ENCODE measurements at places on chromosomes 4 and X.

GRCh38 chrX:148185631-148186030 lies 204.5 kb downstream of the FMR1NB start:
- DNase-seq = no peak

- DNase-seq = no peak
Observed at GRCh38 chr4:21512353-21512752, 436.2 kb downstream of the KCNIP4 start.

DNA sequence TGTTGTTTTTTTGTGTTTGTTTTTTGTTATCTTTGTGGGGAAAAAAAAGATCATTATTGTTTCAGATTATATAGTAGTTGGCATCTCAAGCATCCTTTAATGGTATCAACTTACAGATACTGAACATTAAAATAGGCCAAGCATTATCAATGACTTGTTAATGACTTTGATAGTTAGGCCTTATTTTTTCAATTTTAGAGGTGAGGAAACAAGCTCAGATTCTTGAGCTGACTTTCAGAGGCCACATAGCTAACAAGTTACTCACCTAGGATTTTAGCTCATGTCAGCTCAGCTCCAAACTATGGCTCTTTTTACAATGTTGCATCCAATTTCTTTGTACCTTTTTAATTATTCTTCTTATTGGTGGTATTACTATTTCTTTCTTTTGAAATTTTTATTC lies 471 bp upstream of the PLAC8 start:
- DNase-seq = no peak

DNA sequence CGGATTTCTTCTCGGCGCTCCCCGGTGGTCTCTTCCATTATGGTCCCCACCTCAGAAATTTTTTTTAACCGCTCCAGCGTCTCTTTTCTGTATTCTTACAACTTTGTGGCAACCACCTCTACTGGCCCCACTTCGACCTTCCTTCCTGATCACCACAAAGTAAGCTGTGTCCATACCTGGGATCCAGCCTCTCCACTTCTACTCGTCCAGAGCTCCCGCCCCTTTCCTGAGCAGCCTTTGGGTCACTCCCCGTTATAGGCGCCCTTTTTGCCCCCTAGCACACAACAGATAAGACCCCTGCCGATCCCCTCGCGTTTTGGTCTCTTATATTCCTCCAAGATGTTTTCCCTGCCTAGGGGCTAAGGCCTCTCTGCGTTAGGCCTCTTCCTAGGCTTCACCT lies 557 bp downstream of the PIGG start:
- no peak for DNase-seq

GRCh38 chr4:153413842-153414241 lies 52.3 kb upstream of the TMEM131L start:
- DNase-seq = no peak

- DNase-seq = no peak
Observed at GRCh38 chr4:15648600-15648999, 6.6 kb downstream of the FBXL5 start.

DNA sequence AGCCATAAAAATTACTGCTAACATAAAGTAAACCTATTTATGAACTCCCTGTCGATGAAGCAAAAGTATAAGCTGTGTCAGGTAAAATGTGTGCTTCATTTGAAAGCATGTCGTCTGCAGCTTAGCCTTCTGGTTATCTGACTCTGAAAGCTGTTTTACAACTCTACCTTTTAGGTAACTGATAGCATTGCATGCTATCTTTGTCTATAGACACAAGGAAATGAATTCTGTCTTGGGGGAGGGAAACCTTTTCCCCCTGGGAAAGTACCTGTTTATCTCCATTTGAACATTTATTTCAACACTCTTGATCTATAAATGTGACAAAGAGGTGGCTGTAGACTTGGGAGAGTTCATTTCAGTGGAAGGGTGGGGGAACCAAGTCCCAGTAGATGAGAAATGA lies 51.4 kb downstream of the RAB40A start:
- DNase-seq = no peak

DNA sequence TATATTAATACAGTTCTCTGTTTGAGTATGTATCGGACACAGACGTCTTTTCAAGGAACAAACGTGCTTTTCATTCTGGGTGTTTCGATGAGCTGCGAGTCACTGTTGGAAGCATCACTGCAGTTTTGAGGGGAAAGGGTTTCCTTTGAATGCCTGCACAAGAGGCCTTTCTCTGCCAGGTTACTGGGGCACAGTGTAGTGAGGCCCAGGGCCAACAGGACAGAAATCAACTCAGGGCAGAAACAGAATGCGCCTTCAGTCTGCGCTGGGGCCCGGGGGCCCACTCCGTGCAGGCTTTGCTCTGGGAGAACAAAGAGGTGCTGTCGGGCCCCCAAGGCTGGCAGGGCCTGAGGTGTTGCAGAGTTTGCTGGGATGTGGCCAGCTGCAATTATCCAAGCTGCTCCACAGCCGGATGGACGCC lies 2.3 kb upstream of the PPP2R3B start:
- DNase-seq = no peak

DNA sequence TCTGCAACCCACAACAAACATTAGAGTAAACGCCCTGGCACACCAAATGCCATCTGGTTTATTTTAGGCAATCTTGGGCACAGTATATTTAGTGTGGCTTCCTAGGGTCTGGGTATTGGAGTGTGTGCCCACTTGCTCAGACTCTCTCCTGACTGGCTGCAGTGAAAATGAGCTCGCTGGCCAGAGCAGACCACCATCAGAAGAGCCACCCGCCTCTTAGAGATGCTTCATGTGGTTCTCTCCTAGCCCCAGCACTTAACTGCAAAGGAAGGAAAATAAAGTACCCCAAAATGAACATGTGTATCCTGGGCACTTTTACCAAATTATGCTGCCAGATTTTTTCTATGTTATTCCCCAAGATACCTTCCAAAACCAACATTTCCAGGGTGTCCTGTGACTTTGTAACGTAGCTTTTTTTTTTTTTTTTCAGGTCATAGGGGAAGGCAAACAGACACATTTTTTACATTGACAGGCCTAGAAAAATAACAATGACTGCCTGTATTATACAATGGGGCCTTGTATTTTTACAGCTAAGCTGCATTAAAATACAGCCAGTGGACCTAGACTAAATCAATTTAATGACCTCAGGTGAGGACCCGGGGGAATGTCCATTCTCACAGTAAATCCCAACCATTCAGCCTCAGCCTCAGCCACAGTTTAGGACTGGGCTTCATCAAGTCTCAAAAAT lies 193.7 kb downstream of the RASL11B start:
- DNase-seq = no peak

- no peak for DNase-seq
Observed at GRCh38 chr4:3091464-3091863, 17.0 kb downstream of the HTT start.

- DNase-seq = no peak
Observed at GRCh38 chr4:101259876-101260275, 87.5 kb downstream of the PPP3CA start.

- no peak for DNase-seq
Observed at GRCh38 chrX:39017716-39018115, 216.5 kb downstream of the MID1IP1 start.

- DNase-seq = no peak
Observed at GRCh38 chr4:141311246-141312204, 90.8 kb downstream of the ZNF330 start.

GRCh38 chr4:183632689-183633088 lies 26.3 kb downstream of the RWDD4 start:
- no peak for DNase-seq

DNA sequence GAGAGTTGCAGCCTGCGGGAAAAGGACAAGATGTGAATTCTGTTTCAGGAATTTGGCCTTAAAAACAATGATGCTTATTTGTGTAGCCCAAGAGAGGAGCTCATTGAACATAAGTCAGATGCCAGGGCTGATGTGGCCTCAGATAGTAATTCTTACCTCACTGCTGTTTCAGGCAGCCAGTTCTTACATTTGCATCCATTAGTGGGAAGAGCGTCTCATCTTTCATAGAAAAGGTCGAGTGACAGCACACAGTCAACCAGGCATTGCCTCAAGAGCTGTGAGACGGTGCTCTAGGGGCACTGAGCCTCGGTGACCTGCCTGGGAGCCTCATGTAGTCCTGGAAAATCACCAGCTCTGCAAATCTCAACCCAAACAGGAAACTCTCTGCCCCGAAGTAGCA lies 174.9 kb upstream of the FRG1 start:
- no peak for DNase-seq

DNA sequence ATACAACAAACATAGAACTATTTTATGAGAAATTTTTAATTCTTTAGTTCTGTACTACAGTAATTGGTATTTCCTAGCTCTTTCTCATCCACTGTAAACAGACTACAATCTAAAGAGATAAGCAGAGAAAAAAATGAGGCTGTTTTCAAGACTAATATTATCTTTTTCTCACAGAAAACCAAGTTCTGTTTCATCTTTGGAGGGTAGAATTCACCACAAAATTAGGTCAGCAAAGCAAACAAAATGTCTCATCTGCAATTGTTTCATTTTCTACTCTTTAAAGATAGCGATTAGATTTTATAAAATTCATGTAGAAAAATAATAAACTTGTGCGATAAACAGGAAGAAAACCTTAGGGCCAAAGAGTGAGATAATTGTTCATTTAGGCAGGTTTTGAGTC lies 10.8 kb downstream of the APOO start:
- DNase-seq = no peak

DNA sequence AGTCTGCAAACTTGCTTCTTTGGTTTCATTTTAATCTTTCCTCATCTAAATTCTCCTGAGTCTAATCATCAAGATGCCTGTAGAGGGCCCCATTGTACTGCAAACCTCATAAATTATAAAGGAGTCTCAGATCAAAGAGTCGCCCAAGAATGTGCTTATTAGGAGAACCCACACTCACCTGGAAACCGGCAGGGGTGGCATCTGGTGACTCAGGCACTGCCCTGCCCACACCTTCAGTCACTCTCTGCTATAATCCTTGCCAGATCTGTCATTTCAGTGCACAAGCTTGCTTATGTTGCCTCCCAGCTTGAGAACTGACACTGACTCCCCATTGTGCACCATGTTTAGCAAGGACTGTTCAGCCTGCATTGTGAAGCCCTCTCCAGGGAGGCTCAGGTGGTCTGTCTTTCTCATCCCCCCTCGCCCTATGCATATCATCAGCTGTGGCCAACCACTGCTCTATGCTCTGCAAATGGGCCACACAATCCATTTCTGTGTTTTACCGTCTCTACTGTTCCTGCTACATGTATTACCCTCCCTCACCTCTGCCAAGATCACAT lies 12.4 kb downstream of the EPGN start:
- no peak for DNase-seq

DNA sequence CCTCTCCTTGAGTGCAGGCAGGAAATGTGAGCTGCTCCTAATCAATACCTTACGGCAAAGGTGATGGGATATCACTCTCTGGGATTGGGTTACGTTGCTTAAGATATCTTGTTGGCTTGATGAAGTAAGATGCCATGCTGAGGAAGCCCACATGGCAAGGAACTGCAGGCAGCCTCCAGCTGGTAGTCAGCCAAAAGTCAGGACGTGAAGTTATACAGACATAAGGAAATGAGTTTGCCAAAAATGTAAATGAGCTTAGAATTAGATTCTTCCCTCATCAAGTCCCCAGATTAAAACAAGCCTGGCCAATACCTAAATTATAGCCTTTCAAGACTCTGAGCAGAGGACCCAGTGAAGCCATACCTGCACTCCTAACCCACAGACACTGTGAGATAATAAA lies 155.0 kb downstream of the QDPR start:
- no peak for DNase-seq

DNA sequence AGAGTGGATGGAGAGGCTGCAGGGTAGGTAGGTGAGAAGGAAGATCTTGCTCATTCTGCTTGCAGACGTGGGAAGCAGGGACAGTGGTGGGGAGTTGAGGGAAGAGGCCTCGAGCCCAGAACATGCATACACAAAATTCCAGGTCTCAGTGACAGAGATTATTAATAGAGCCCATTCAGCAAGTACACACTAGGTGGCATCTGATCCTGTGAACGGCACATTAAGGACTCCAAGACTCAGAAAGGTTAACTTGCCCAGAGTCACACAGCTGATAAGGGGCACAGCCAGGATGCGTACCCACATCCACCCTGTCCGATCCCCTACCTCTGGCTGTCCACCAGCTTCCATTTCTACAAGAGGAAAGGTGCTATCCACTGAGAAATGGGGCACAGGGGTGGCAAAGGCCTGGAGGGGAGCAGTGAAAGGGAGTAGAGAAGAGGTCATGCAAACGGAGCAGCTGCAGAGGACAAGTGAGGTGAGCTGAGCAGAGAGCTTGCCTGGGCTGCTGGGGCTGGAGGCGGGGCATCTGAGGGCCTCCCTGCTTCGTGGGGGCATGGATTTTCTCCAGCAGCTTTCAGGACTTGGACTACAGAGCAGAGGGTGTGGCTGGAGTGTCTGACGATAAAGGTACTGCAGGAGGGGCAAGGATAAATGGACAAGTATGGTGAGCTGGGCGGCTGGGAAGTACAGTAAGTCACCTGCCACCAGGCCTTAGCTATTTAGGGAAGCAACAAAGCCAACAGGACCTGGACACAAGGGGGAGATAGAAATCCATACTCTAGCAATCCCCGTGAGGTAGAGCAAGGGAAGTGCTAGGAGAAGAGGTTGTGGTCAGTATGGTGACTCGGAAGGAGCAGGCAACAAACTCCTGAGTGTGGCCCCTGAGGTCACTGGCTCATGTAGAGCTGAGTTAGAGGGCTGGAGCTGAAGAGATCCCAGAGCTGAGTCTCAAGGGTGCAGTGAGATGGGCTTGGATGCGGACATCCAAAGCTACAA lies 11.2 kb downstream of the IDS start:
- no peak for DNase-seq

- no peak for DNase-seq
Observed at GRCh38 chrX:47093248-47093647, 15.0 kb downstream of the RGN start.

DNA sequence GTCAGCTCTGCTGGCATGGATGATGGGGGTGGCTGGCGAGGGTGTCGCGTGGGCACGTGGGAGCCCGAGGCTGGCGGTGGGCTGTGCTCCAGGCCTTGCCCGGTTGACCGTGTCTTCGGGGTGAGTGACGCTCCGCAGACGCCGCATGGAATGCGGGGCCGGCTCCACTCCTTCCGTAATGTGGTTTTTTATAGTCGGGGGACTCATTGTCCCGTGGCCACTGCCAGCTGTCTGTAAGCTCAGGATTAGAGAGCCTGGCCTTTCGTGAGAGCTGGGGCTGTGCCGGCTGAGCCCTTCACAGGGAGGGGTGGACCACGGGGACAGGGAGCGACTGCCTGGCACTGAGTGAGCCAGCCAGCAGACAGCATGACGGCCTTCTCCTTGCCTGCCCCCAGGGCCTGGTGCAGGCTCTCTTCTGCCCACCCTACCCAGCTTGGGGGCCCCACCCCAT lies 20.4 kb downstream of the DOK7 start:
- no peak for DNase-seq
